KBM-7 (cell line): ENCODE measurements at places on chromosomes 3 and 15.

DNA sequence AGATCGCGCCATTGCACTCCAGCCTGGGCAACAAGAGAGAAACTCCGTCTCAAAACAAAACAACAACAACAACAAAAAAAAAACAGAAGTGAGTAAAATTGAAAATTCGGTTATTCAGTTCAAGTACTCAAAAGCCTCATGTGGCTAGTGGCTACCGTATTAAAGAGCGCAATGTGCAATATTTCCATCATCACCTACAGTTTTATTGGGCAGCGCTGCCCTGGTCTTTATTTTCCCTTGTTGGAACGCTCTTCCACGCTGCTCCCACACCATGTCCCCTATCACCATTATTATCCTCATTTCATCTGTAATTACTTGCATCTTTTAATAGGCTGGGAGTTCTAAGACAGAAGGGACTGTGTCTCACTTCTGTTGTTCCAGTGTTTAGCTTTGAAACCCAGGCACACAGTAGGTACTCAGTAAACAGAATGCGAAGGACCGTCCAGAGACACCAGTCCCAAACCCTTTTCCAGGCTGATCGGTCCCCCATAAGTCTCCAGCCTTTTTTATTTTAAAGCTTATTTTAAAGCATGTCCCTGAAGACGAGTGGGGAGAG, 423 bp upstream of the HACD3 start:
- no peak for DNase-seq

GRCh38 chr15:41153733-41154132, 37.7 kb upstream of the INO80 start:
- DNase-seq, result no peak

DNA sequence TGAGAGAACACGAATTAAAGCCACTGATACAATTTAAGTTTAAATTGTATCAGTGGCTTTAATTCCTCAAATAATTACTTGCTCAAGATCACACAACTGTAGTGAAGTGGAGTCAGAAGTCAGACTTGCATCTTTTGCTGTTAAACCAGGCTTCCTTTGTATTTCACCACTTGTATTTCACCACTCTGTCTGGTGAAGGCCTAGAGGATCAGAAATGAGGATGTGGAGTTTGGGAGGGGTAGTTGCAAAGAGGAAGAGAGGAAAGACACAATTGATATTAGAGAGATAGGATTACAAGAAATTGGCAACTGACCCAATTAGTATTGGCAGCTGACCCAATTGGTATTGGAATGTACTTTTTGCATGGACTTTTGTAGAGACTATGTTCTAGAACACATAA, 288.1 kb upstream of the GPR149 start:
- peak; percentile 44 for DNase-seq

GRCh38 chr3:169667166-169668071, 3.9 kb upstream of the MECOM start:
- DNase-seq, result peak; percentile 2

DNA sequence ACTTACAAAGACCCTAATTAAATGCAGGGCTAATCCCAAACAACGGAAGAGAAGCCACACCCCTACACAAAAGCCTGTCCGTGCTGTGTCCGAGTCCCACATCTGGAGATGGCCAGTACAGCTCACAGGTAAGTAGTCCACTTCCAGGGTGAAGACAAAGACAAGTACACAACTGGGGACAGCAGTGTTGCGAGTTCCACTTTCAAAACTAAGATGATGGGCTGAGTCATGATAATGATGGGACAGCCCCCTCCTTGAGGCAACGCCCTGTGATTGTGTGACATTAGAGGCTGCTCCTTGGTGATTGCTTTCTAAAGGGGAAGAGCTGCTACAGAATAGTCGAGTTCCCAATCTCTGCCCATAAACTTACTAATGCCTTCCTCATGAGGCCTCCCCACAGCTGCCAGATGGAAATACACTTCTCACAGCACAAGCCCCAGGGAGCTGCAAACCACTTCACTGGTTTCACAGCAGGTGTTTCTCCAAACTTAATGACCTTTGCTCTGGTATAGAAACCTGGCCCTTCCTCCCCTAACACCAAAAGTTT, 27.6 kb downstream of the RFT1 start:
- DNase-seq, result peak; percentile 55

GRCh38 chr15:99630607-99631131, 64.9 kb downstream of the MEF2A start:
- no peak for DNase-seq

DNA sequence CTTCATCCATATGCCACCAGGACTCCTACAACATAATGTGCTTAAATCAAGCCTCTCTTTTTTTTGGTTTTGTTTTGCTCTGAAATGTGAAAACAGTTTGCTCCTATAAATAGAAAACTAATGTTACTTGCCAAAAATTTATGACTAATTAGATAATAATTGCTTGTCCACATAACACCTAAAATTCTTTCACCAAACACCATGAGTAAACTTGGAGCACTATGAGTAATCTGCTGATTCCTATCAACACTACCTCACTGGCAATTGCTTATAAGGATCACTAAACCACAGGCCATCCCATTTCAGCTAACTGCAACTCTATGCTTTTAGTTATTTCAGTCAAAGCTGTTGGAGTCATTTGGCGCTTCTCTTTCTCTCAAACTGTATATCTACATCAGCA, 252.7 kb downstream of the EPHA3 start:
- no peak for DNase-seq

DNA sequence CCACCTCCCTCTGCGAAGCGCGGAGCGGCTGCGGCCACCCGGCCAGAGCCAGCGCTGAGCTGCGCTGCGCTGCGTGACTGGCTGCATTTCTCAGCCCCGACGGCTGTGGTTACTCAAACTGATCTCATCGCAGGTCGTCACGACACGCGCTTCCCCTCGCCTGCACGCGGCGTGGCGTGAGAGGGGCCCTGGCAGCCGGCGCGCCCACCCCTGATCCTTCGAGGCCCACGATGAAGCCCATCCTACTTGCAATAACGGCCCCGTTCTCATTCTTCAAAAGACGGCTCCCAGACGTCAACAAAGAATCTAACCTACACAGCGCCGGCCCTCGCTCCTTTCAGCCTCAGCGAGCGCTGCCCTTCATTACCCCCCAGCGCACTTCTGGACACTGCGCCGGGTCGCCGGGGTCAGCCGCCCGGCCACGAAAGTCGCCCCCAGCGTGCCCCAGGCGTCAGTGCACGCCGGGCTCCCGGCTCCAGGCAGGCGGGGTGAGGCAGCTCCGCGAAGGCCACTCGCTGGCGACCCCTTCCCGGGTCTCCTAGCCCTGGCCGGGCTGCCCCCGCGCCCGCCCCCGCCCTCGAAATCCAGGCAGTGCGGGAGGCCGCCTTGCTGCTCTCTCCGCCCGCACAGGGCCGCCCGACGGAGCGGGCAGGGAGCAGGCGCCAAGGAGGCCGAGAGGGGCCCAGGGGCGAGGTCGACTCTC, 9.9 kb upstream of the LEKR1 start:
- no peak for DNase-seq

DNA sequence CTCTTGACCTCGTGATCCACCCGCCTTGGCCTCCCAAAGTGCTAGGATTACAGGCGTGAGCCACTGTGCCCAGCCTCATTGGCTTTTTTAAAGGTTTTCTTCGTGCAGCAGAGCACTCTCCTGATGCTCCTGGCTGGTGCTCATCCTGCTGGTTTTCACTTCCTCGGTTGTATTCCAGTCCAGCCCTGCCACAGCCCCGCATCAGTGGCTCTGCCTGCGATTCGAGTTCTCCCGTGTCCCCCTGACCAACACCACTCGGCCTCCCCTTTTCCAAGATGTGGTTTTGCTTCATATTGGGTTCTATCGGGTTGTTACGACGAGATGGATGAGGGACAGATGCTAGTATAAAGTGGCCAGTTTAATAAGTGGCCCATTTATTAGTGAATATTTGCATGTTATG, 27.8 kb downstream of the EFCC1 start:
- DNase-seq, result no peak

DNA sequence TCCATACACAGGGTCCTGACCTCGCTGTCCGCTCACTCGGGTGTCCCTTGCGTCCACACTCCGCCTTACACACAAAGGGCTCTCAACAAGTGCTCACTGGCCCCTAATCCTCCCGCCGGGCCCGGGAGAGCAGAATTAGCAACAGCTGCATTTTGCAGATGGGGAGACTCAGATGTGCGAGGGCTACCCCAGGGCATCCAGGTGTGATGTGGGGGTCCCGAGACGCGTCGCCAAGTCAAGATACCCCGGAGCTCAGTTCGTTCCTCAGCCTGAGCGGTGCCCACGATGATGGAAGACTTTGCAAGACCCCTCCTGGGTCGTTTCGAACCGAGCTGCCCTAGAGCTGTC, 14.9 kb upstream of the WNT7A start:
- no peak for DNase-seq

DNA sequence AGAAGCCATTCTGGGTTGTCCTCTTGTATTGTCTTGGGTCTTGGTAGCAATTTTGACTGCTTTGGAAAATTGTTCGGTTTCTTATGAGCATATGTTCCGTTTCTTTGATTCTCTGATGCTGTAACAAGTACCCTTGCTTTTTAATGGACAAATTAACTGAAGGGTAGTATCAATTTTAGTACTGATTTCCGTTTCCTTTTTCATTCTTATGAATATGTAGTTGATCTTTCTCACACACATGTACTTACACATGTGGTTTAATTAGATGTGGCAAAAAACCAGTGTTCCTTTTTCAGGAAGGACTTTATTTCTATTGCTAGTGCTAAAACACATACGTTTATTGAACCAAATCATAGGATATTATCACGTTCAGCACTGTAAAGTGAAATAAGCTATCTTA, 119.1 kb downstream of the TCF12 start:
- DNase-seq, result no peak

- no peak for DNase-seq
These were observed 294.8 kb upstream of the NR2E3 start for GRCh38 chr15:71515375-71516186.

- no peak for DNase-seq
These were observed 57.5 kb downstream of the KCNMB2 start for GRCh38 chr3:178593786-178594185.

DNA sequence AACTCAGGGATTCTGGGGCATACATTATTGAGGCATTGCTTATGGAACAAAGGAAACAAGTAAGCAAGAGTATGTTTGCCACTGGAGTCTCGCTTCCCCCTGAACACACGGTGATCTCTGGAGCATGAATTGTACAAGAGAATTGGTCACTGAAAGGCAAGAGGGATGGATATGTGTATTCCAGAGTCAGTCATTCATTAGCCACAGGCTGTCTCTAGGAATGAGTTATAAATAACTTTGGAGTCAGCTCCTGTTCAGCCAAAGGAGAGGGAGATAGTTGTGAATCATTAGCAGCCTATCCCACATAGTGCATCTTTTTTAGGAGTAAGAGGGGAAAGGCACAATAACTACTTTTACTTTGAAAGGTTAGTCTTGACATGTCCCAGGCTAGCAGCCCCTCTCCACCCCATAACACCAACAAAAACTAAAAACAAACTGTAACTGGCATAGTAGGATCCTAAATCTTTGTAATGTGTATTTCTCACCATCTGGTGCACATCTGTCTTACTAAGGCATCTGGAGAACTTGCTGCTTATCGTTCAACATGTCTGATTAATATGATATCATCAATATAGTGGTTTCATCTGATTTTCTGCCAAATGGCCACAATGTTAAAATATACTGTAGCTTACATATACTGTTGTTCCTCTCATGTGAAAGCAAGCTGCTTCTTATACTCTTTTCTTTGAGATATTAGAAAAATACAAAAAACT, 462.2 kb downstream of the GRM7 start:
- no peak for DNase-seq

DNA sequence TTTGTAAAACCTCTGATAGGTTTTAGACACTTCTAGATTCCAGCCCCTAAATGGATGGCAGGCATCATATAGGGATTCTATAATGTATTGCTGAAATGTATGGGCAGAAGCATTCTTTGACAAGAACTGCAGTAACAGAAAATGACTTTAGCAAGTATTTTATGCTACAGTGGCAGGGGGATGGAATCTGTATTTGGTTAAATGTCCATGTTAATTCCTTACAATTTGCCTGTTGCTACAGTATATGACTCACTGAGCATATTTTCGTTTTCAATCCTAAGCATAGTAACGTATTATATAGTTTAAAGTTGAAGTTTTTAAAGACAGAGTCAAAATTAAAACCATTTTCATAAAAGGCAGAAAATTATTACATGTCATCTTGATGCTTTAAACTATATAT, 150.1 kb downstream of the MEX3B start:
- DNase-seq, result no peak

- DNase-seq, result peak; percentile 39
These were observed 138.0 kb downstream of the FBN1 start for GRCh38 chr15:48507416-48508065.

DNA sequence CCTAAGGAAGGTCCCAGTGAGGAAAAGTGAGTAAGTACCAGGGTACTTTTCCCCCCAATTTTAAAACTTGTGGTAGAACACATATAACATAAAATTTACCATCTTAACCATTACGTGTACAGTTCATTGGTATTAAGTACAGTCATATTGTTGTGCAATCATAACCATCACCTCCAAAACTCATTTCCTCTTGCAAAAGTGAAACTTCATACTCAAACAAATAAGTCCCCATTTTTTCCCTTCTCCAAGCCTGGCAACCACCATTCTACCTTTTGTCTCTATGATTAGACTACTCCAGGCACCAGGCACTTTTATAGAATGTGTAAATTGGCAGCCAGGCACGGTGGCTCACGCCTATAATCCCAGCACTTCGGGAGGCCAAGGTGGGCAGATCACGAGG, 12.2 kb downstream of the PRC1 start:
- DNase-seq, result no peak

DNA sequence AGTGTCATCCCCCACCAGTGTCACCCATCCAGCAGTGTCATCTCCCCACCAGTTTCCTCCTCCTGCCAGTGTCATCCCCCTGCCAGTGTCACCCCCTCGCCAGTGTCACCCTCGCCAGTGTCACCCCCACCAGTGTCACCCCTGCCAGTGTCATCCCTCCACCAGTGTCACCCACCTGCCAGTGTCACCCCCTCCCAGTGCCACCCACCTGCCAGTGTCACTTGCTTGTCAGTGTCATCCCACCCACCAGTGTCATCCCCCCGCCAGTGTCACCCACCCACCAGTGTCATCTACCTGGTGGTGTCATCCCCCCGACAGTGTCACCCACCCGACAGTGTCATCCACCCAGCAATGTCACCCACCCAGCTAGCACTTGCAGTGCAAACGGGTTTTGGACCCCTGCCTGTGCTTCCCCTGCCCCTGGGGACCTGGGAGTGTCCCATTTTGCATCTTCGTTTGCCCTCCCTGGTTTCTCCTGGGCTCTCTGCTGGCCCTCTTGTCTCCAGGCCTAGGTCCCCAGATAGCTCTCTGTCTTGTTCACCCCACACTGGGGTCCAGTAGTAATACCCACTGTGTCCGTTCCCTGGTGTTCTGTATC, 99.8 kb upstream of the PRR20G start:
- DNase-seq, result no peak

- no peak for DNase-seq
These were observed 278.1 kb downstream of the ULK4 start for GRCh38 chr3:41683666-41684350.

GRCh38 chr3:39386318-39386717, 3.1 kb downstream of the SLC25A38 start:
- DNase-seq, result no peak

GRCh38 chr3:148924562-148924961, 59.5 kb downstream of the CPA3 start:
- DNase-seq, result no peak

GRCh38 chr3:58580826-58581327, 3.7 kb upstream of the FAM107A start:
- DNase-seq, result no peak
